ENCODE measurements at places on chromosomes 12 and 14.

- DNase-seq: peak; percentile 55
These were observed 153.2 kb upstream of the DDHD1 start for GRCh38 chr14:53306267-53306721.

DNA sequence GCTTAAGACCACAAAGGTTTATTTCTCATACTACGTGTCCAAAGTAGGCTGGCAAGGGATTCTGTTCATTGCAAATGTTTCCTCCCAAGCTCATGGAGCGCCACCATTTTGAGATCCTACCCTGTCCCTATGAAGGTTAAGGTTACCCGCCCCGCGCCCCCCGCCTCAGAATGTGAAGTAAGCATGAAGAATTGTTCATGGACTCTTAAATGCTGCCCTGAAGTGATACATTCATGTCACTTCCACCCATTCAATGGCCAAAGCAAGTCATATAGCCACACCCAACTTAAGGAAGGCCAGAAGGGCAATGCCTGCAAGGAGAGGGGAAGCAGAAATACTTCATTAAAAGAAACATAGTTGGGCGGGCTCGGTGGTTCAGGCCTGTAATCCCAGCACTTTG, 4.2 kb downstream of the TMEM253 start:
- DNase-seq: no peak

DNA sequence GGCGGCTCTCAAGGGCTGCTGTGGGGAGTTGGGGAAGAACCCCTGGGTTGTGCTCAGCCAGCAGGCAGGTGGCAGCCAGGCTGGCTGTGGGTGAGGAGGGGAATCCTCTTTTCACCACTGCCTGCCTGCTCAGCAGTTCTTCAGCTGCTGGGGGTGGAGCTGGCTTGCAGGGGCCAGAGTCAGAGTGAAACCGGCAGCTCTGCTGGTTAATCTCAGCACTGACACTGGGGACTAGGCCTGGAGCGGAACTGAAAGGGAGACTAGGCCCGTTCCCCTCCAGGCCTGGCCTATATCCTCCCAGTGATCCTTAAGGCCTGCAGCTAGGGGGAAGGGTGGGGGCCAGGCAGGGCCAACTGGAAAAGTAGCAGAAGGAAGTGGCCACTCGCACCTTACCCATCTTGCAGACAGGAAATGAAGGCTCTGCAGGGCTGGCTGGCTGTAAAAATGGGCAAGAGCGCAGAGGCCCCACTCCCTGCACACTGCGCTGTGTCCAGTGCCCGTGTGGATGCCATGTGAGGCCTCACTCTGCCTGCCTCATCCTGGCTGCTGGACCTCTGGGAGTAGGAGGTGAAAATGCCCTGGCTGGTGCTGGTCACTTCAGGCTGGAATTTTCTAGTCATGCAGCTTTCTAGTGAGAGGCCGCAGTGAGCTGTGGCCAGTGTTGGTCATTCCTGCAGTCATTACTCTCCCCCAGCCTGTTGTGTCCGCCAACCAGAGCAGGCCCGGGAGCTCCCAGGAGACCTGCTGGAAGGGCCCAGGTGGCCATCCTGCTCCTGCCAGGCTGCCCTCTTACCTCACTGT, 39.4 kb downstream of the SH2B3 start:
- DNase-seq: peak; percentile 89

- no peak for DNase-seq
These were observed 27.6 kb upstream of the GALNT9 start for GRCh38 chr12:132356691-132357622.

DNA sequence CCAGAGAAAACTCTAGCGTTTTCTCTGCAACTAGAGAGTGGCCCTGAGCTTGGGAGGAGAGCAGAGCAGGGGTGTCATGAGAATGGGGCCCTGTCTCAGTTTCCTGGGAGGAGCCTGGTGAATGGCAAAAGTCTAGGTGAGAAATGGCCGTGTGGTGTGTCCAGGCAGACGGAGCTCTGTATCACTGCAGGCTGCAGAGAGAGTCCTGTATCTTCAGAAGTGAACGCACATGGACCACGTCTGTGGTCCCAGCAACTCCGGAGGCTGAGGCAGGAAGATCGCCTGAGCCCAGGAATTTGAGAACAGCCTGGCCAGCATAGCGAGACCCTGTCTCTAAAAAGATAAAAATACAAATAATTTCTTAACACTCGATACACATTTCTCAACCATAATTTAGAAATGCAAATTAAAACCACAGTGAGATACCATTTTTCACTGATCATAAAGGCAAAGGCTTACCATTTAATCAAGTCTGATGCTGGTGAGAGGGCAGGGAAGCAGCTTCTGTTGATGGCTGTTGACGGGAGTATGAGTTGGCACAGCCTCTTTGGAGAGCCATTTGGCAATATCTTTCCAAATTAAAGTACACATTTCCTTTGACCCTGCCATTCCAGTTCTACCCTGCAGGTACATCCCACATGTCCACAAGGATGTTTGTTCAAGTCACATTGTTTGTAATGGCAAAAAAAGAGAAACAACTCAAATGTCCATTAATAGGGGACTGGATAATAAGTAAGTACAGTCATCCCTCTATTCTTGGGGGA, 51.0 kb downstream of the NFKBIA start:
- DNase-seq: no peak

DNA sequence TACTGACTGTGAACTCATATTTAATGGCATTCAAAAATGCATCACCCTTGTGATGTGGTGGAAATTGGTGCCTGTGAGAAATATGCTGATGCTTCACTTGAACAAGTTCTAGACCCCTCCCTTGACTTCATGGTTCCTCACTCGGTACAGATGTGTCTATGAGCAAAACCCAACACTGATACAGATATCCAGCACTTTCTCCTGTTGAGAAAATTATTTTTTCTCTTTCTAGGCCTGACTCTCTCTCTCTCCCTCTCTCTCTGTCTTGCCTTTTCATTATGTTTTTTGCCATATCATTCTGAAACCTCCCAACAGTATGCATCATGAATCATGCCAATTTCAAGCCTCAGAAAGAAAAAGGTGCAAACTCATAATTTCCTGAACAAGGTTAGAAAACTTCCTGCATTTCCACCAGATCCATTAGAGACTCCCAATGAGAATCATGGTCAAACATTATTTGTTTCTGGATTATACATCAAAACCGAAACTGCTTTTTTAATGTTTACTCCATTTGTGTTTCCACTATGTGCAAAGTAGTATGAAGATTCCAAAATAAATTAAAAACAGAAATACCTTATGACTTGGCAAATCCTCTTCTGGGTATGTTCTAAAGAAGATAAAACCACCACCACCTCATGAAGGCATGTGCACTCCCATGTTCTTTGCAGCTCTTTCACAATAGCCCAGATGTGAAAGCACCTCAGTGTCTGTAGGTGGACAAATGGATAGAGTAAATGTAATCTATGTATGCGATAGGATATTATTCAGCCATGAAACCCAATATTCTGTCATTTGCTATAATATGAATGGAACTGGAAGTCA, 543.6 kb downstream of the TMEM121 start:
- DNase-seq: no peak

- DNase-seq: no peak
These were observed 27.4 kb upstream of the RASSF3 start for GRCh38 chr12:64582862-64583261.

DNA sequence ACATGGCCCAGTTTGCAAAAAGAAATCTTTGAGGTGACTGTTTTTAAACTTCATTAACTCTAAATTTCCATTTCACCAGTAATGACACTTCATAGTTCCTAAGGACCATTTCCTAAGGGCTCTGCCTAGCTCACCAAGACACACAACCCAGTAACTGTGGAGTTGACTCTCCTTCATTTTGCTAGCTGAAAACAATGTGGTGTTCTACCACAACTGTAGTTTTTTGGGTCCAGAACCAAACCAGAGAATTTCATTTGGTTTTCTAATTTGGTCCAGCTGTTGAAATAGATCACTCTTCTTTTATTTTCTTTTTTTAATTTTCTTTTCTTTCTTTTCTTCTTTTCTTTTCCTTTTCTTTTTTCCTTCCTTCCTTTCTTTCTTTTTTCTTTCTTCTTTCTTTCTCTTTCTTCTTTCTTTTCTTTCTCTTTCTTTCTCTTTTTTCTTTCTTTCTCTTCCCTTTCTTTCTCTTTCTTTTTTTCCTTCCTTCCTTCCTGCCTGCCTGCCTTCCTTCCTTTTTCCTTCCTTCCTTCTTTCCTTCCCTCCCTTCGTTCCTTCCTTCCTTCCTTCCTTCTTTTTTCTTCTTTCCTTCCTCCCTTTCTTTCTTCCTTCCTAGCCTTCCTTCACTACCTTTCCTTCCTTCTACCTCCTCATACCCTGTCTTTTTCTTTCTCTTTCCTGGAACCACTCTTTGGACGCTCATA, 18.5 kb upstream of the LUM start:
- DNase-seq: no peak

- DNase-seq: no peak
These were observed 132.8 kb downstream of the BCL11B start for GRCh38 chr14:99138999-99139865.

DNA sequence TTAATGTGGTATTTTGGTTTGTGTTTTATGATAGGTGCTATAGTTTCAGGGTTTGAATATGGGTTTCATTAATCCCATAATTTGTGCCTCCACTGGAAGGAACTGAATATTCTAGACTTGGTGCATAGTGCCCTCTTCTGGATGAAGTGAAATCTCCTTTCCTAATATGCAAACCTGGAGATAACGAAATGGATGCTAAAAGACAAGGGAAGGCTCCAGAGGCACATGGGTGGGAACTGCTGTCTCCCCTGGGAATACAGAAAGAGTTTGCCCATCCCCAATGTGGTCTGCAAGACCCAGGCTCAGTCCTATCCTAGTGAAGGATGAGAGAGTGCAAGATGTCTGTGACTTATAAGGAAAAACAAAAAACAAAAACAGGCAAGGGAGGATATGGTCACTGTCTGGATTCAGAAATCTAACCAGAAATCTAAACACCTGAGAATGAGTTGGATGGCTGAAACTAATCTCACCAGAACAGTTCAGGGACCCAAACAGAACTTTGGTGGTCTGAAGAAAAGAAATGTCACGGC, 142.3 kb upstream of the TMPO start:
- DNase-seq: peak; percentile 29

- DNase-seq: no peak
These were observed 323.8 kb upstream of the SYT1 start for GRCh38 chr12:78540606-78541336.

GRCh38 chr12:47590771-47591360, 115.0 kb downstream of the RPAP3 start:
- DNase-seq: no peak

GRCh38 chr12:129964826-129965457, 61.1 kb upstream of the TMEM132D start:
- no peak for DNase-seq

DNA sequence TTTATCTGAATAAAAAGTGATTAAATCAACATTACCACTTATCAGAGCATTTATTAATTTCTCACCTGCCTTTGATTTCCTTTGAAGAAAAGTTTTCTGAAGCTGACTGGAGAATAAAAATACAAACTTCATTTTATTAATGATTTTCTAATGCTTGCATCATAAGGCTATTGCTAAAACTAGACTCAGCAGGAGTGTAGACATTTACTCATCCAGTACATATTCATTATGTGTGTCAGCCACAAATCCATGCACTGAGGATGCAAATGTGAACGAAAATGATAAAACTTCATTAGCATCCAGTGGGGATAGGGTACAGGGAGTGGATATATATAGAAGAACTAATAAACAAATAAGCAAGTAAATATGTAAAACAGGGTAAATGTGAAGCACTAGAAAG, 74.6 kb downstream of the SLCO1B3 start:
- DNase-seq: no peak

DNA sequence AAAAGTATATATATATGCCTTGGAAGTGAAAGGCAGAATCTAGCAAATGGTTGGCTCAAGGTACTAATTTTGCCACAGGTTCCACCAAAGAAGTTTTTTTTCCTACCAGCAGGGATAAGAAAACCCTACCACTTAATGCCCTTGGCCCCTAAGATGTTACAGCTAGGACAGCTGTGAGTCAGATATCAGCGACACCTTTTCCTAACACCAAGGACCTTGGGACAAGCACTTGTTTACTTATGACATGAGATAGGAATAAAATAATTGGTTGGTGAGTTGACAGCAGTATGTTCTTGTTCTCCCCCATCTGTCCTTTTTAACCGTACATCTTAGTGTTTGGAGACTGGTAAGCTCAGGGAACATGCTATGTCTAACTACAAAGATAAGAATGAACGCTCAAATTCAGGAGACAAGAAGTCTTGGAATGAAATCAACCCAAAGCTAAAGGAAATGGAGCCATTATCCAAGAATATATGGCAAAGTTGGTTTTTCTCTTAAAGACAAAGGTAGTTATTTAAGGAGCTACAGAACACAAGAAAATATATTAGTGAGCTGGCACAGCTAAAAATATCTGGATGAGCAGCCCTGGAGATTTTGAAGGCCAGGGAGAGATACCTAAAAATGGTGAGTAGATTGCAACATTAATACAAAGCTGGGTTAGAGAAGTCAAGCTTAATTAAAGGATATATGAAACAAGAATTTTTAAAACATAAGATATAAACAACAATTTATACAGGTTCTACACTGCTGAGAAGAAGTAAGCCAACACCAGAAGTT, 126.8 kb downstream of the TMTC1 start:
- no peak for DNase-seq

DNA sequence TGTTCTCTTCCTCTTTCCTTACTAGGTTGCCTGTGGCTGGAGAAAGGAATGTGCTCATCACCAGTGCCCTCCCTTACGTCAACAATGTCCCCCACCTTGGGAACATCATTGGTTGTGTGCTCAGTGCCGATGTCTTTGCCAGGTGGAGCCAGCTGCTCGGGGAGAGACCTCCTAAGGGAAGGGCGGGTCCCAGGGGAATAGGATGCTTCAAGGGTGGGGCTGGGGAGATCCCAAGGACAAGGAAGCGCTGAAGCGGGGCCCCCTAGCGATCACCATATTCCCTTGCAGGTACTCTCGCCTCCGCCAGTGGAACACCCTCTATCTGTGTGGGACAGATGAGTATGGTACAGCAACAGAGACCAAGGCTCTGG, 10.2 kb downstream of the MARS1 start:
- DNase-seq: no peak

GRCh38 chr12:74751441-74751840, 213.8 kb downstream of the ATXN7L3B start:
- DNase-seq: no peak

- no peak for DNase-seq
These were observed 41.9 kb upstream of the ZFP36L1 start for GRCh38 chr14:68834816-68835215.

GRCh38 chr14:92789457-92790089, 4.5 kb upstream of the GOLGA5 start:
- no peak for DNase-seq

- no peak for DNase-seq
These were observed at the start of gene HHIPL1 for GRCh38 chr14:99644723-99645544. Gene HHIPL1, plus strand, starts transcription at chr14:99645129. Its CDS starts 79 bp downstream, at chr14:99645208.

DNA sequence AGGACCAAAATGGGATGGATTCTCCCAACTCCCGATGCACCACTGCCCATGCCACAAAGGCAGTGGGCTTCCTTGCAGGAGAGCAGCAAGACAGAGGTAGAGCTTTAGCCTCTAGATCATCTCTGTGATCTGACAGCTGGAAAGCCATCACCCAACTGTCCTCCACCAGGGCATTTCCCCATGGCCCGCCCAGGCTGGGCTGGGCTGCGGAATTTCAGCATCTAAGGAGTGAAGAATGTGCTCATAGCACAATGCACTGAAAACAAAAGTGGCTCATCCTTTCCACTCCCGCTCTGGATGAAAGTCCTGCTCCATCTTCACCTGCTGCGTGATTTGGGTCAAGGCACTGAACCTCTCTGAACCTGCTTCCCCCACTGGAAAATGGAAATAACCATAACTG, 5.6 kb downstream of the SYNE3 start:
- no peak for DNase-seq

All from GM20000 (cell line).